ENCODE measurements at places on chromosomes 6 and 20.

GRCh38 chr20:24694727-24695528 lies 225.5 kb downstream of the SYNDIG1 start:
- DNase-seq, result no peak

GRCh38 chr6:165615636-165616035 lies 47.4 kb downstream of the PDE10A start:
- DNase-seq, result no peak

- DNase-seq, result no peak
Observed at GRCh38 chr6:126631363-126631762, 291.4 kb downstream of the CENPW start.

DNA sequence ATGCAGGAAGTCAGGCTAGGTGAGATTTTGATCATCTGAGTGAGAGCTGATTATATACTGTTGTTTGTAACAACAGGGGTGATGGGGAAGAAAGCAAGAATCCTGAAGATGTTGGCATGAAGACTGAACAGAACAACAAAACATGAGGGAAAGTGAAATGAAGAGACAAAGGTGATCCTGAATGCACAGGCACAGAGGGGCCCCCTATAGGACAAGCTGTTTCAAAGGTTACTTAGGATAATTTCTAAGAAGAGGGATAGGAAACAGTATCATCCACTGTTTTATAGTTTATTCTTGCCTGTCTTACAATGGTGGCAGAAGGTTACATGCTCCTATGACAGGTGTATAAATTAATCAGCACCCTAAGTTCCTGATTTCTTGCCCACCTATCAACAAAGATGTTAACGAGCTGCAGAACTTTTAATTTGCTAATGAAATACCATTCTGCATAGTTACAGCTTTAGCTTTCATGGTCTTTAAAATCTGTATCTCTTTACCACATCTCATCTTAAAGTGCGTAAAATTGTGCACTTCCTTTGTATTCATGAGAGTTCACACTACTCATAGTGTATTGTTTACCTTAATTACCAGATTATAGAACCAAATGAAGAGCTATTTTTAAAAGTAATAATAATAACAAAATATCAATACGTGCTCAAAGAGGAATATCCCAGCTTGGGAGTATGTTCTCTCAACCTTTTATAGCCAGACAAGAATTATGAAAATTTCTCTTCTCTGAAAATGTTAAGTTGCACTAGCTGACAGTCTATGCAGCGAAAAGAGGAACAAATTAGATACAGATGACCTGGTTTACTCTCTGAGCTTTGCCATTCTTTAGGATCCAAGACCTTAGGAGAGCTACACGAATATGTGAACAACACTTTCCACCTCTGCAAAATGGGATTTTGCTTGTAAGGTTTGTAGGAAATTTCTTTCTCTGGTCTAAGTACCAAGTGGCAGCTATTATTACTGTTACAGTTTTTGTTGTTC lies 192.5 kb downstream of the EDN1 start:
- DNase-seq, result no peak

GRCh38 chr20:20005342-20005741 lies 11.8 kb upstream of the NAA20 start:
- no peak for DNase-seq

GRCh38 chr20:40652441-40652987 lies 36.5 kb downstream of the MAFB start:
- DNase-seq, result no peak

- no peak for DNase-seq
Observed at GRCh38 chr6:31836474-31837368, 9.2 kb downstream of the HSPA1B start.

DNA sequence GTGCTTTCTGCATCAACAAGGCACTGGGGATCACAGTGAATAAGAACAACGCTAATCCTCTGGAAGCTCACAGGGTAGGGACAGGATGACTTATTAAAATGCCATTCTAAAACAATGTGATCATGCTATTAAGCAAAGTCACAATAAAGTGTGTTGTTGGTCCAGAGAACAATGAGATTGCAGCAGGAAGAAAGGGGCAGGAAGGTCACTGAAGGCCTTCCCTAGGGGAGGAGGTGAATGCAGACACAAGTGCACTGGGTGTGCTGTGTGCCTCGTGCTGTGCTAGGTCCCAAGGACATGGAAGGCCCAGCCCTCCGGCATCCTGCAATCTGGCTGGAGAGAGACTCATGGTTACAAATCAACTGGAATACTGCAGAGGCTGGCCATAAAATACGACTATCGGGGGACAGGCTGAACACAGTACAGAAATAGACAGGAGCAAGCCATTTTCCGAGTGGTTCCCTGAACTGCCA lies 55.7 kb downstream of the LYRM4 start:
- no peak for DNase-seq

DNA sequence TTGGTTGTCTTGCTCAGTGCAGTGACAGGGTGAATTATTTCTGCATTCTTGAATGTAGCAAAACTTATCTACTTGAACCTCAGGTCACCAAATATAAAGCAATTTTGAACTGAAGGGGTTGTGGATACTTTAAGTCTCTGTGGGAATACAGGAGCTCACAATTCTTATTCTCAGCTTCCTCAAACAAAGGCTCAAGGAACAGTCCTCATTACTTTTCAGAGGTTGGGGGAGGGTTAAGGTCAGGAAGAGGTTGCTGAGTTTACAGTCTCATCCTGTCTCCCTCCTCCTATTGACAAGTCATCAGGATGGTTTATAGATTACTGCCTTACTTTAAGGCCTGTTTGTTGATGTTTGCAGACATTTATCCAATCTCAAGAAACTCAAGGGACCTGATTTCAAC lies 143.6 kb upstream of the SPACA1 start:
- no peak for DNase-seq

DNA sequence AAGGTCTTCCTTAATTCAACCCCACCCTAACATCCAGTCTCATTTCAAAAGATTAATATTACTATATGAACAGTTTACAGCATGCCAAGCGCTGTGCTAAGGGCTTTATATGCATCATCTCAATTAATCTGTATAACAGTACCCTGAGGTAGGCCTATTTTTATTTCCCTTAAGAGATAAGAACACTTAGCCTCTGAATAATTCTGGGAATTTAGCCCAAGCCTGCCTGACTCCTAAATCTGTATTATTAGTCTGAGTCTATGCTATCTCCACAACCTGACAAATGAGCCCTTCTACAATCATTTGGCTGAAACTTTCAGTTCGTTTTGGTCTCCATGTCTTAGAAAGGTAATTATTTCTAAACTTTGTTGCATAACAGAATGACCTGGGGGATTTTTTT lies 77.7 kb upstream of the SAMD5 start:
- no peak for DNase-seq

DNA sequence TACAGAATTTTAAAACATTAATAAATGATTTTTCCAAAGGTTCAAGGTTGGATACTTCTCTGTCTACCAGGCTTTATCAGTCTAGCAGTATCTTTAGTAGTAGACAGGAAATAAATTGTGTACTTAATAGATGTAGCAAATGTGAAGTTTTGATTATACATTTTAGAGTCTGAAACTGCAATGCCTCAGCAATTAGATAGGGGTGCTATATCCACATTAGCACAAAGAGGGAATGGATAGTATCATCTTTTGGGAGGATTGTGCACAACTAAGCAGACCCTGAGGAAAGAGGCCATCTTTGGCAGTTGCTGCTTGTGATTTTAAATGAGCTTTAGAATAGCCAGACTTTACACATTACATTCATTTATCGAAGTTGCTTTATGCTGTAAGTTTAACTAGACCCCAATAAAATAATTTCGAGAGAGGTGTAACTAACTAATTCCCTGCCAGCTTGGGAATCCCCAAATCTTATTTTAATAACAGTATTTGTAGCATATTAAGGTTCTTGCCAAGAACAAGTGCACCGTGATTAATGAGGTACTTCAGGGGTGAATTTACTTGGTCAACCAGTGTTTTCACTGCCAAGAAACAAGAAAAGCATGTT lies 2.8 kb downstream of the KCNQ5 start:
- no peak for DNase-seq

DNA sequence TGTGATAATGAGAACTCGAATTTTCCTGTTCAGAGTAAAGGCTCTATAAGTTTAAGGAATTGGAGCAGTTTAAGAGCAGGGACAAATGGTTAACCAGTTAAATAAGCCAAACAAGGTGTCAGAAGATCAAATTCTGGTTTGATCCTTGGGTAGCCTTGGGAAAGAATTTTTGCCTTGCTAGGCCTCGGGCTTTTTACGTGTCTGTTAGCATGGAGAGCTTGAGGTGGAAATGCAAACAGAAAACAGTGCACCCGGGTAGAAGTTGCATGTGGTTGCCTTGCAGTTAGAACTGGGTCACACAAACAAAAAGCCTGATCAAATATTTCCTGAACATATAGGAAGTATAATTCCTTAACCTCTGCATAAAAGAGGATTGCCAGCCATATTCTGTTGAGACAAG lies 58.3 kb downstream of the RIN2 start:
- no peak for DNase-seq

DNA sequence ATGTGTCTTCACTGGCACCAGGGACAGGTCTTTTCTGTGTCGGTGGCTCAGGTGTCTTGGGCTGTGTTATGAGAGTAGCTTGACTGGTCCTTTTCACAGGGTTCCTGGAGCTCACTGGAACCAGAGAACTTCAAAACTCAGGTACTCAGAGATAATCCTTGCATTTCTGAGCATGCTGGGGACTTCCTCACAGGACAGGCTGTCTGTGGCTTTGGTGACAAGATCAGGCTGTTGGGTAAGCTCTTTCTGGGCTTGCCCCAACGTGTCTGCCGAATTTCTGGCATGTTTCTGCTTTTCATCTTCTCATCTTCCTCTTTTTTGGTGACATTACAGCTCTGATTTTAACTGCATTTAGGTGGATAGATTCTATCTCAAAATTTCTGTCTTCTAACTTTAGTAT lies 270.0 kb downstream of the CDH26 start:
- no peak for DNase-seq

DNA sequence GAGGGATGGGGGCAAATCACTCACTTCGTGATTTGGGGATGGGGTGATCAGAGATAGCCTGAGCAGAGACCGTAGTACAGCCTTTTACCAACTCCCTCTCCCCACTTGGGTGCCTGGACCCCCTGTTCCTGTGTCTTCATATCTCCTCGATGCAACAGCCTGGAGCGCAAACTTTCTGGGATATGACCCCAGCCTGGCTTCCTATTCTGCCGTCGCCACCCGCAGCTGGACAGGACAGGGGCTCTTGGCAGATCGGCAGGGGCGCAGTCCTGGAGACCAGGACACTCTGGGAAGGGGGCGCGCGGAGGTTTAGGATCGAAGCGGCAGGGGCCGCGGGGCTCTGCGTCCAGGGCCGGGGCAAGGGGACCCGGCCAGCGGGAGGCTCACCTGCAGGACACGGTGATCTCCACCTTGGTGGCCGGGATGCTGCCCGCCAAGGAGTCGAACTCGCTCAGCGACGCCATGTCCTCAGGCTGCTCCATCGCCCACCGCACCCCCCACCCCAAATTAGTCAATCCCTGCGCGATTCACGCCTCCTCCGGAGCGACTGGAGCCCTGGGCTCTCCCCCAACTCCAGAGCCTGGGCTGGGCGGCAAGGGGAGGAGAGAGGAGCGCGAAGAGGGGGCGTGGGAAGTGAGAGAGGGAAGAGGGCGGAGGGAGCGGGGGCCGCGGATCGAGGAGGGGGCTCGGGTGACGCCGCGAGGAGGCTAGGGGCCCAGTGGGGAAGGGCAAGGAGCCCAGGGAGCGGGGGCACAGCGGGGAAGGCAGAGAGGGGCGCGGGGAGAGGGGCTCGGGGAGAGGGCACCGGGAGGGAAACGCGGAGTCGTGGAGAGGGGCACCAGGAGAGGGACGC lies at the start of gene CPNE5:
TSS of gene CPNE5 (minus strand) at position 549 of the 853 bp plus-strand sequence. CDS start at position 482, 67 bp downstream.
- no peak for DNase-seq

DNA sequence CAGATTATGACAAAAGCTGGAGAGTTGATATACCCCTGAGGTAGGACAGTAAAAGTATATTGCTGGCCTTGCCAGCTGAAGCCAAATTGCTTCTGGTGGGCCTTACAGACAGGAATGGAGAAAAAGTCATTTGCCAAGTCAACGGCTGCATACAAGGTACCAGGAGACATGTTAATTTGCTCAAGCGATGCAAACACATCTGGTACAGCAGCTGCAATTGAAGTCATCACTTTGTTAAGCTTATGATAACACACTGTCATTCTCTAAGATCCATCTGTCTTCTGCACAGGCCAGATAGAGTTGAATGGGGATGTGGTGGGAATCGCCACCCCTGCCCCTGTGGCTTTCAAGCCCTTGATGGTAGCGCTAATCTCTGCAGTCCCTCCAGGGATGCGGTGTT lies 40.4 kb upstream of the POPDC3 start:
- DNase-seq, result no peak

DNA sequence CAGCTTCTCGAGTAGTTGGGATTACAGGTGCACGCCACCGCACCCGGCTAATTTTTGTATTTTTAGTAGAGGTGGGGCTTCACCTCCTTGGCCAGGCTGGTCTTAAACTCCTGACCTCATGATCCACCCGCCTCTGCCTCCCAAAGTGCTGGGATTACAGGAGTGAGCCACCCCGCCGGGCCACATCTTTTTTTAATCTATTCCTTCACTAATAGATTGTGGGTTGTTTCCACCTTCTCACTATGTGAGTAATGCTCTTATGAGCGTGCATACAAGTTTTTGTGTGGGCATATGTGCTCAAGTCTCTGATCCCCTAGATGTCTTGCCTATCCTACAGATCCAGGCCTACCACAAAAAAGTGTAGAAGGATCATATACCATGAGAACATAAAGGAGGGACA lies 30.7 kb downstream of the CARMIL1 start:
- no peak for DNase-seq

- no peak for DNase-seq
Observed at GRCh38 chr6:3965071-3965718, 113.7 kb downstream of the FAM217A start.

GRCh38 chr20:53480913-53481312 lies 112.7 kb downstream of the ZNF217 start:
- no peak for DNase-seq
